ENCODE measurements at places on chromosomes 5 and 9.

DNA sequence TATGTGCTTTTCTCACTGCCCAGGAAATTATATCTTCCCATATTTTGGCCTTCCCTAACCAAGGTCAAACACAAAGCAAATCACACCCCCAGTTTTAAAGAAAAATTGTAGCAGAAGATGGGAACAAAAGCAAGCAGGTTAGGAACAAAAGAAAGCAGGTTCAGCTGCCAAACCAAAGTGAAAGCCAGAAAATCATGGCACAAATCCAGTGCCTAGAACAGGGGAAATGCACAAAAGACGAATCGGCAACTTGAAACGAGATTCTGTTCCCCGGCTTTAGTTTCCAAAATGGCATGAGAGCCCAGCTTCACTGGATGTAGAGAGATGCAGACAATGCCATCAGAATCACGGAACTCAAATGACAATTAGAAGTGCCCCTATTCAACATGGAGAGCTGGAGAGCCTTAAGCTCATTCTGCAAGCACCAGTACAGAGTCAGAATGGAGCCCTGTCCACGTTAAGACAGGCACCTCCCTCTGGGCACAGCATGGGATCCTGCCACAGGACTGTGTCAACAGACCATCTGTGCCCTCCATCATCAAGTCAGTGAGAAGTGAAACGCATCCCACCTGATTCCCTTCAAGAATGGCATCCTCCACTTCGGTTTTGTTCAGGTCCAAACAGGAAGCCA lies 13.8 kb downstream of the DNAH5 start:
- DNase-seq = no peak

DNA sequence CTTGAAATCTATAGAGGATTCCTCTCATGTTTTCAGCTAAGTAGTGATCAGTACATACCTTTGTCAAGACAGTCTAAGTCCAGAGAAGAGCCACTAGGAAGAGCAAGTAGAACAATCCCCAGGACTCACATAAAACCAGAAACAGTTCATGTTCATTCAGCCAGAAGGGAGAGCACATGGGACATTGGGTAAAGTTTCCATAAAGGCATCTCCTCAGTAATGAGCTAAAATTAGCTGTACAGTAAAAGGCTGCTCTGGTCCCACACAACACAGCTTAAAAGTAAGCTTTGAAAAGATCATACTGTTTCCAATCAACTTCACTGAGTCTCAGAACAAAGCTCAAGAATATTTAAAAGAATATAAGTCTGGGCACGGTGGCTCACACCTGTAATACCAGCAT lies 32.4 kb downstream of the HOMER1 start:
- DNase-seq = no peak

DNA sequence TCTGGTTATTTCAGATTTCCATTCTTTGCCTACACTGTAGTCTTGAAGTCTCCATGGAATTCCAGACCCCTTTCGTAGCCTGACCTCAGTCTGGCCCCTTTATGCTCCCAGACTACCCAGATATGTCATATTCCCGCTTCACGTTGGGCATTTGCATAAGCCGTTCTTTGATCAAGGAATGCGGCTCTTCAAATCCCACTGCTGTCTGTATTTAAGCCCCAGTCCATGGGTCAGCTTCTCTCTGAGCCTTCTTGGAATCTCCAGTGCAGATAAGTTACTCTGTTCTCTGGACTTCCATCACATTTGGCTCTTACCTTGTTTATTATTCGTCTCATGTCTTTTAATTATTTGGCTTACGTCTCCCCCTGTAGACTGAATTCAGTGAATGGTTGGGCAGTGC lies 97.4 kb downstream of the PARP8 start:
- DNase-seq = no peak

- no peak for DNase-seq
Observed at GRCh38 chr9:104879555-104880309, 48.2 kb downstream of the ABCA1 start.

DNA sequence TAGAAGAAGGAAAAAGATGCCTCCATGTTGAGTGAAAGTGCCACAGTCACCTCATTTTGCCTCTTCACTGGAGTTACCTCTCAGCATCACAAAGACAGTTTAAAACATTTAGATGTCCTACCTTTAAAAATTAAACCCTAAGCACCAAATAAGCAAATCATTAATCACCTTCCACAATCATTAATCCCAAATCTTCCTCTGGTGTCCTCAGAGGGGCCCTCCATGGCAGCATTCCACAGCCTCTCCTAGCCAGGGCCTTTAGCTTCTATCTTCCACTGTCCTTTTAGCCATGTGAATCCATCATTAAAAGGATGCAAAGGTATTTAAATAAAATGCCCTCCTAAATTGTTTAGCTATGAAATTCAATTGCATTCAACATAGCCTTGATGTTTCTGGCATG lies 310.8 kb downstream of the PDE4D start:
- no peak for DNase-seq

DNA sequence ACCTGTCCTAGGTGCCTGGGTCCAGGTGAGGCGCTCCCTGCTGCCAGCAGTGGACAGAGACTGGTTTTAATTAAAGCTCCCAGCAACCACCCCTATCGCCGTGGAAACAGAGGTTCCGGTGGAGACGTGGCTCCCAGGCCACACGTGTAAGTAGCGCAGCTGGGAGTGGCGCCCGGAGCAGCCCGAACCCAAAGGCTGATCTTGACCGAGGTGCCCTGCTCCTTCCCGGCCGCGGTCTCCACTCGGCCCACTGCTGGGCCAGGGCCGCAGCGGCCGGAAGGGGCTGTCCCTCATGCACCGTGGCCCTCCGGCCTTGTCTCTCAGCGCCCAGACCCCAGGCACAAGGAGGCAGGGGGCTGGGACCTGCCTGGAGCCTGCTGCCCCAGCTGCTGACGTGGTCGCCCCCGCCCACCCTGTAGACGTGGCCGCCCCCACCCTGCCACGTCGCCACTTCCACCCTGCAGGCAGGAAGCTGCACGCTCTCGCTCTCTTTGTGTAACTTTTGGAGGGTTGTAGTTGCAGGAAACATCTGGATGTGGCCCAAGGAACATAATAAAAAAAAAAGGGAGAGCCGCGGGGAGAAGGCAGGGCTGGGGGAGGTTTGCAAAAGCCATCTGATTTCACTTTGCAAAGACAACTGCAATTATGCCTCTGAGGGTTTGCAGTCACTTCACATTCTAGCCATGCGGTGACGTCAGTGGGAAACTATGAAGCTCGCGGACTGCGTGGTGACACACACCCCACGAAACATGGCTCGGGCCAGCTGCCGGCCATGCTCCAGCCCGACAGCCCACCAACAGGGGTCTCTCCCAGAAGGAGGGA lies 129.9 kb downstream of the RXRA start:
- DNase-seq = peak; percentile 64

GRCh38 chr5:94388773-94389514 lies 229.5 kb downstream of the KIAA0825 start:
- no peak for DNase-seq

- DNase-seq = no peak
Observed at GRCh38 chr9:1492156-1492555, 442.0 kb downstream of the DMRT2 start.

DNA sequence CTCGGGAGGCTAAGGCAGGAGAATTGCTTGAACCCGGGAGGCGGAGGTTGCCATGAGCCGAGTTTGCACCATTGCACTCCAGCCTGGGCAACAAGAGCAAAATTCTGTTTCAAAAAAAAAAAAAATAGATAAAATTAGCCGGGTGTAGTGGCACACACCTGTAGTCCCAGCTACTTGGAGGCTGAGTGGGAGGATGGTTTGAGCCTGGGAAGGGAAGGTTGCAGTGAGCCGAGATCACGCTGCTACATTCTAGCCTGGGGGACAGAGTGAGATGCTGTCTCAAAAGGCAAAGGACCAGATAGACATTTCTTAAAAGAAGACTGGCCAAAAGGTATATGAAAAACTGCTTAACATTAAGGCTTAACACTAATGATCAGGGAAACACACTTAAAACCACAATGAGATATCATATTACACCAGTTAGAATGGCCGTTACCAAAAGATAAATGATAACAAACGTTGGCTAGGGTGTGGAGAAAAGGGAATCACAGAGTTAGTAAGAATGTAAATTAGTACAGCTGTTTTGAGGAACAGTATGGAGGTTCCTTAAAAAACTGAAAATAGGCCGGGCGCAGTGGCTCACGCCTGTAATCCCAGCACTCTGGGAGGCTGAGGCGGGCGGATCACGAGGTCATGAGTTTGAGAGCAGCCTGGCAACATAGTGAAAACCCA lies 10.1 kb upstream of the MARVELD2 start:
- no peak for DNase-seq

- no peak for DNase-seq
Observed at GRCh38 chr9:4317681-4318080, 17.8 kb upstream of the GLIS3 start.

- no peak for DNase-seq
Observed at GRCh38 chr5:52809884-52810283, 22.2 kb downstream of the ITGA1 start.

- DNase-seq = no peak
Observed at GRCh38 chr5:157336423-157336744, 70.5 kb downstream of the CYFIP2 start.

- DNase-seq = no peak
Observed at GRCh38 chr5:113062869-113063508, 86.4 kb downstream of the DCP2 start.

- no peak for DNase-seq
Observed at GRCh38 chr9:132027752-132028663, 51.7 kb downstream of the MED27 start.

DNA sequence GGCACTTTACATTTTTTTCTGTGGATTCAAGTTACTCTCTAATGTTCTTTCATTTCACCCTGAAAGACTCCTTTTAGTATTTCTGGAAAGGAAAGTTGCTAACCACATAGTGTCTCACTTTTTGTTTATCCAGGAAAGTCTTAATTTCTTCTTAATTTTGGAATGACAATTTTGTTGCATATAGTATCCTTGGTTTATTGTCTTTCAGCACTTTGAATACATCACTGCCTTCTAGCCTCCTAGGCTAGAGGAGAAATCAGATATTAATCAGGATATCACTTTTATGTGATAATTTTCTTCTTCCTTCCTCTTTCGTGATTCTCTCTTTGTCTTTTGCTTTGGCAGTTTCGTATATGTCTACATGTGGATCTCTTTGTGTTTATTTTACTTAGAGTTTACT lies 11.4 kb downstream of the ADGRV1 start:
- DNase-seq = no peak

DNA sequence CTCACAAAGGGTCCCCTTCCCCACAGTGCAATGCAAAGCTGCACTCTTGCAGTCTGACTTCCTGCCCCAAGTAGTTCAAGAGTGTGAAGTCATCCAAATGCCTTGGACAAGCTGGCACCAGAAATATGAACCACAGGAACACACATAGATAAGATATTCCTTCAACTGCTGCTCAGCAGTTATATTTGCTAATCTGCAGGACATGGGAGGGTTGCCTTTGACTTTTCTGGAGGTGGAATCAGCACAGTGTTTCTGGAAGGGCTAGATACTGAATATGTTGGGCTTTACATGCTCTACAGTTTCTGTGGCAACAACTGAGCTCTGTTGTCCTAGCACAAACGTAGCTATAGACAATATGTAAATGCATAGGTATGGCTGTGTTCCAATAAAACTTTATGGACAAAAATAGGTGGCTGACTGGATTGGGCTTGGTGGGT lies 96.7 kb upstream of the PCA3 start:
- DNase-seq = no peak

- no peak for DNase-seq
Observed at GRCh38 chr5:67194166-67194565, 2.4 kb downstream of the CD180 start.

DNA sequence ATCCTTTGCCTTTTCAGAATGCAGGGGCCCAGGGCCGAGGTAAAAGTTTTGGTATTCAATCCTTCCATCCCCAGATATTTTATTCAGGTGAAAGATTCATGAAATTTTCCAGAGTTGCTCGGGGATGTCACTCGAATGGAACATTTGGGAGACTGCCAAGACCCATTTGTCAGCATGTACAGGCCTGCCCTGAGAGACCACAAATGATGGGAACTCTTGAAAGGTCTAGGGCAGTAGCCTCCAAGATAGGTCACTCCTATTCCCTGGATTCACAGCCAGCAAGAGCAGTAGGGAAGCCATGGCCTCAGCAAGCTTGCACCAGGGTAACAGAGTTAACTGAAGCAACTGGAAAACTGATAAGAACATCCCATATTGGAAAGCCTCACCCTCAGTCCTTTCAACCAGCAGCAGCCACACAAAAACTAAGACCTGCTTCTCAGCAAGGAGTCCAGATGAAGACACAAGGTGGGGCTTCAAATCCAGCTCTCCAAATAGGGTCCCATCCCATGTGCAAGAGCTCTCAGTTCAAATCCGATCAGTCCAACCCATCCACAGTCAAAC lies 12.5 kb downstream of the CARD6 start:
- DNase-seq = no peak

DNA sequence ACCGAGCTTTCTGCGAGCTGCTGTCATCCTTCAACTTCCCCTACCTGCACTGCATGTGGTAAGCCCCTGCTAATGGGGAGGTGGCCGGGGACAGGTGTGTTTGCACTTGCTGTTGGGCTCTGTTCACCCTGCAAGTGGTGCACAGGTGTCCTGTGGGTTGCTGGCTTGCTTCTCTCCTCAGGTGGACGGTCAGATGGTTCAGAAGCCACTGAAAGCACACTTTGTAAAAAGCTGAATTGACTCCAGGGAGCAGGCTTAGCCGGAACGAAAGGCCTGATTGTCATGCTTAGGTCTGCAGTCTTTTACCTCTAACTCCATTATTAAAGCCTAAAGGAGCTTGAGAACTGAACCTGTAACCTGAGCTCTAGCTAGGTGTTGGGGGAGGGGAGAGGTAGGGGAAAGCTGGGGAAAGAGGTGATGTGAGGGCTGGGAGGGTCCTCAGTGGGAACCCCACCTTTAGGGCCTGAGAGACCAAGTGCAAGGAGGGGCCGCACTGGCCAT lies 37.6 kb downstream of the ACER2 start:
- no peak for DNase-seq

DNA sequence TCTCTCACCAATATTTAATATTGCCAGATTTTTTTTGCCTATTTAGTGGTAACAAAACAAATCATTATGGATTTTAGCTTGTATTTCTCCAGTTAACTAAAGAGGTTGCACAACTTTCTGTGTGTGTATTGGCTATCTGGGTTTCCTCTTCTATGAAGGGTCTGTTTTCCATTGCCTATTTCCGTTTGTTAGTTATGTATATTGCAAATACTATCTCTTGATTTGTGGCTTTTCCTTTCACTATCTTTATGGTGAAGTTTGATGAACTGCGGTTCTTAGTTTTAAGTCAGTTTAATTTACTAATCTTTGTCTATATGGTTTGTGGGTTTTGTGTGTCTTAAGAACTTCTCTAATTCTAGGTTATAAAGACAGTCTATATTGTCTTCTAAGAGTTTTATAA lies 136.3 kb downstream of the CEP120 start:
- DNase-seq = no peak

- DNase-seq = no peak
Observed at GRCh38 chr9:91289244-91289643, 72.5 kb downstream of the AUH start.

- DNase-seq = no peak
Observed at GRCh38 chr9:136117916-136118319, 757 bp downstream of the TMEM250 start.

GRCh38 chr9:121767171-121767769 lies 115.8 kb downstream of the DAB2IP start:
- no peak for DNase-seq

GRCh38 chr9:33878691-33879366 lies 61.9 kb downstream of the UBE2R2 start:
- DNase-seq = no peak

GRCh38 chr9:2876726-2877125 lies 32.8 kb upstream of the PUM3 start:
- DNase-seq = no peak
